ENCODE measurements at places on chromosomes 7 and 10. TPM values are rescaled to one million over a fixed set of nuclear protein-coding genes. Genes with fewer than 3 reads are reported as not detected.

- no peak for DNase-seq
Observed at GRCh38 chr10:17547060-17547459, 70.1 kb downstream of the HACD1 start.

GRCh38 chr7:124801330-124801895, 35.8 kb upstream of the GPR37 start:
- no peak for DNase-seq

- no peak for DNase-seq
Observed at GRCh38 chr10:23191764-23192711, at the start of gene PTF1A. Gene PTF1A (plus strand): TSS chr10:23192312. CDS start chr10:23192531, 219 bp downstream.

DNA sequence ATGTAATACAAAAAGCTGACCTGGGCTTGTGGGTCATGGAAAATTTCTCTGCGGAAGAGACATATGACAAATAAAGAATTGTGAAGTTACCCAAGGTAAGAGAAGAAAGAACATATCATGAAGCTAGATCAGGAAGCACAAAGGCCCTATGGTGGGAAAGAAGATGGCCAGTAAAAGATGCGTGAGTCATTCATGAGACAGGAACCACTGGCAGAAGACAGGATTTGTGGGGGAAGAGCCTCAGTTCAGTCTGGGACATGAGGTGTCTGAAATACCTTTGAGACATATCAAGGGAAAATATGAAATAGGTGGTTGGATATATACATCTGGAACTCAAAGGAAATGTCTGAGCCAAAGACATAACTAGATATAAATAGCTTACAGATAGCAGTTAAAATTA, 27.7 kb upstream of the AMPH start:
- DNase-seq = no peak

GRCh38 chr10:21263263-21263803, 262.1 kb downstream of the SKIDA1 start:
- no peak for DNase-seq

GRCh38 chr10:52755297-52756062, 17.1 kb downstream of the MBL2 start:
- no peak for DNase-seq

- no peak for DNase-seq
Observed at GRCh38 chr10:12685261-12686058, 316.1 kb downstream of the CCDC3 start.

DNA sequence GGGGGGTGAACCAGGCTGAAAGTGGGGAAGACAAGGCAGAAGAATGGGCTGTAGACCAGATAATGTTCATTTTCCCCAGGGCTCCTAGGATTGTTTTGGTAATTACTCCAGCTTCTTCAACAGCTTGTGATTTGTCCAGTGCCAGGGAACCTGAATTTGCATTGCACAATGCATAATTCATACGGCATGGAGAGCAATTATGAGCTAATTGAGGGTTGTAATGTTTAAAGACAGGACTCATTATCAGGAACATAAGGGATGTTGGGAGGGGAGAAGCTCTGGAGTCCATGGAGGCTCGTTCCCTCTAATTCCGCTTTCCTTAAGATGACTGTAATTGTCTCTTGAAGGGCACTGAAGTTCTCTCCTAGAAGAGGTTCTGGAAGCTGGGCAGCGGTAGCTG, 405.0 kb upstream of the ZMIZ1 start:
- no peak for DNase-seq

DNA sequence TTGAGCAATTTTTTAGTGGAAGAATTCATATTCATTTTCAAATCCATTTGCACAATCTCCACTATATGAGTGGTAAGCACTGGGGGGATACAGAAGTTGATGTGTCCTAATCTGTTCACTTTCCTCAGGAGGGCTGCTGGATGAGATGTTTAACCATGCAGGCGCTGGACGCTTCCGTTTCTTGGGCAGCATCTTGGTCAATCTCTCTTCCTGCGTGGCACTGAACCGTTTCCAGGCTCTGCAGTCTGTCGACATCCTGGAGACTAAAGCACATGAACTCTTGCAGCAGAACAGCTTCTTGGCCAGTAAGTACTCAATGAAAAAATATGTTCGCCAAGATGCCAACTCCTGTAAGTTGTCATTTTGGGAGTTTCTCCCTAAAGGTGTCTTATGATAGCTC, 179.3 kb downstream of the ABCA13 start:
- no peak for DNase-seq

Gene NANOS1
- 1.0 TPM for polyA plus RNA-seq

Gene HDAC9
- 11.0 TPM for polyA plus RNA-seq

Gene IQCE
- polyA plus RNA-seq = 6.1 TPM

Gene PLEKHS1
- 0.03 TPM for polyA plus RNA-seq

Gene BCCIP
- polyA plus RNA-seq = 40.7 TPM

Gene DLG5
- 10.0 TPM for polyA plus RNA-seq

Gene OPTN
- 92.0 TPM for polyA plus RNA-seq

Gene HSPA12A
- polyA plus RNA-seq = 5.2 TPM

Measured in aorta (tissue), 5 donors.